ENCODE measurements at places on chromosomes 7 and 10. TPM values are rescaled to one million over a fixed set of nuclear protein-coding genes. Genes with fewer than 3 reads are reported as not detected.

The ZNF485 gene
- 1.6 TPM for total RNA-seq

DNA sequence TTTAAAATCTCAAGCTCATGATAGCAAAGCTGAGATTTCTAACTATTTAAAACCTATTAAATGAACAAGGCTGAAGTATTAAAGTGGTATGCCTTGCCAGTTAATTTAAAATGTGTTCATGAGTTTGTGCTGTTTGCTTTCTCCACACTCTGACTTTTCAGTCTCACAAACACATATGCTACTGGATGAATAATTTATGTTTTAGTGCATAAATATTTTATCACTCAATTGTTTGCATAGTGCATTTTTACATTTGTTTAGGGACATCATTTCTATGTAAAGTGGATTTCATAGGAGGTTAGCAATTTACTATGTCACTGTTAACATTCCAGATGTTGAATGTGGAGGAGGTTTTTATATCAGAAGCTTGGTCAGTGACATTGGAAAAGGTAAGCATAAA is 36.0 kb downstream of the TRUB1 start:
- no peaks in the 10 kb centered on the region for H3K27me3 ChIP-seq
- no peak overlapping the region for H3K27ac ChIP-seq
- no peak for DNase-seq
- H3K36me3 ChIP-seq: peaks cover 22% of the 10 kb centered on the region

GRCh38 chr7:50556247-50556991 is 8.8 kb downstream of the DDC start:
- no peak for DNase-seq
- peaks cover 6% of the 10 kb centered on the region for H3K4me1 ChIP-seq
- no peak overlapping the region for H3K27ac ChIP-seq
- peaks cover 6% of the 10 kb centered on the region for H3K27me3 ChIP-seq

GRCh38 chr7:142827951-142828500 is 26.9 kb upstream of the EPHB6 start:
- H3K27ac ChIP-seq: no peak overlapping the region
- H3K27me3 ChIP-seq: no peaks in the 10 kb centered on the region
- no peak for DNase-seq
- no peaks in the 10 kb centered on the region for H3K36me3 ChIP-seq
